EH (cell line): ENCODE measurements at places on chromosomes 12 and 14.

DNA sequence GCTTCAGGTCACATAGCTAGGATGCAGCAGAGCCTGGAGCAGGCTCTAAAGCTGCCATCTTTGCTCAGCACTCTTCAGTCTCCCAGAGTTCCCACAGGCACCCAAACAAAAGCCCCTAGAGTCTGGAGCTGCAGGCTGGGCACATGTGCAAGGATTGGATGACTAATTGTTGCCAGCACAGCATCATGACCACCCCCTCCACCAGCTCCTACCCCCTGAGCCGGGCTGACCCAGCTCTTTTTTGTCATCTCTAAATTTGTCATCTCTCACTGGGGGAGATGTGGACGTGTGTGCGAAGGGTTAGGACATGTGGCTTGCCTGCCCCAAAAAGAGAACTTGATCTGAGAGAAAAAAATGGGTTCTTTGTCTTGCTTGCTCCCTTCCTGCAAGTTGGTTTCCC, 4.3 kb upstream of the MMP19 start:
- peak; percentile 86 for DNase-seq

DNA sequence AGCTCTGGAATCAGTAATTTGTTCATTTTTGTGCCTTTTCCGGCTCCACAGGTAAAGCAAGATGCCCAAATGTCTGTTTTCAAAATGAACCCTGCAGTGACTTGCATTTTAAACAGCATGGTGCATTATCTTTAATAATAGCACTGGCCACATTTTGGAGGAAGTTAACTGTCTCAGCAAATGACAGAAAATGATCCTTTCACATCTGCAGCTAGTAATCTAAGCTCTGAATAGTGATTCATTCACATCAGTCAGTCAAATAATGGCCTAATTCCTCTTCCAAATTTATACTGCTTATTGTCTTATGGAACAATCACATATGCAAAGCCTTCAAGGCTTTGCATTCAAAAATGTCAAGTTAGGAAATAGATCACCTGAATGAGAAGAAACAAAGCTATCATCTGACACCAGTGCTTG, 75.6 kb downstream of the PPM1H start:
- DNase-seq: no peak

DNA sequence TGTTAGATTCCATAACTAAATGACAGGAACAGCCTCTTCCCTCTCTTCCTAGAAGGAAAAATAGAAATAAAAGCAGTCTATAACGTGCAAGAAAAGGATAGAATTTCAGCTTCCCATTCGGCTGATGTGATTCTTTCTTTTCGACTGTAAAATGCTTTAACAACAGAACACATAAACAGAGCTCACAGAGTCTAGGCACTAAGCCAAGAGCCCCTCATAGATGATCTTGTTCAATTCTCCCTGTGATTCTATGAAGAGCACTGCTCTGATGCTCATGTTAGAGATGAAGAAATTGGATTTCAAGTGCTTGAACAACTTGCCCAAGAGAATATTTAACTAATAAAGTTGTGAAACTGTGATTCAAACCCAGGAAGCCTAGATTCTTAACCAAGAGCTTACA, 232.7 kb downstream of the RPAP3 start:
- no peak for DNase-seq

GRCh38 chr14:100786131-100786530, 39.8 kb upstream of the MEG3 start:
- no peak for DNase-seq

DNA sequence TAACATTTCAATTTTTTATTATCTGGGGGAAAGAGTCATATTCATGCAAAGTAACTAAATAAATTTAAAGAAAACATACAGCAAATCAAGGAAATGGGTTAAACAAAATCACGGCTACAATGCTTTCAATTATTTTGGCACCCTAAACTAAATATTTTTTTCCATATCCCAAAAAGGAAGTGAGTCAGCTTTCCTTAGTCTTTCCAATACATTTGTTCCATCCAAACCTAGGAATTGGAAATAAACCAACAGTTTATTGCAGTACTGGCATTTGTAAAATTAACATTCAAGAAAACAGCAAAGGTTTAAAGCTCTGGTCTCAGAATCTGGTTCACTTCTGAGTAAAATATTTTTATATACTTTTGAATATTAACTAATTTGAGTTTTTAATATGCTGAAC, 89.2 kb downstream of the BCL2L14 start:
- DNase-seq: peak; percentile 61

GRCh38 chr14:76729258-76729657, 32.0 kb upstream of the VASH1 start:
- DNase-seq: no peak

DNA sequence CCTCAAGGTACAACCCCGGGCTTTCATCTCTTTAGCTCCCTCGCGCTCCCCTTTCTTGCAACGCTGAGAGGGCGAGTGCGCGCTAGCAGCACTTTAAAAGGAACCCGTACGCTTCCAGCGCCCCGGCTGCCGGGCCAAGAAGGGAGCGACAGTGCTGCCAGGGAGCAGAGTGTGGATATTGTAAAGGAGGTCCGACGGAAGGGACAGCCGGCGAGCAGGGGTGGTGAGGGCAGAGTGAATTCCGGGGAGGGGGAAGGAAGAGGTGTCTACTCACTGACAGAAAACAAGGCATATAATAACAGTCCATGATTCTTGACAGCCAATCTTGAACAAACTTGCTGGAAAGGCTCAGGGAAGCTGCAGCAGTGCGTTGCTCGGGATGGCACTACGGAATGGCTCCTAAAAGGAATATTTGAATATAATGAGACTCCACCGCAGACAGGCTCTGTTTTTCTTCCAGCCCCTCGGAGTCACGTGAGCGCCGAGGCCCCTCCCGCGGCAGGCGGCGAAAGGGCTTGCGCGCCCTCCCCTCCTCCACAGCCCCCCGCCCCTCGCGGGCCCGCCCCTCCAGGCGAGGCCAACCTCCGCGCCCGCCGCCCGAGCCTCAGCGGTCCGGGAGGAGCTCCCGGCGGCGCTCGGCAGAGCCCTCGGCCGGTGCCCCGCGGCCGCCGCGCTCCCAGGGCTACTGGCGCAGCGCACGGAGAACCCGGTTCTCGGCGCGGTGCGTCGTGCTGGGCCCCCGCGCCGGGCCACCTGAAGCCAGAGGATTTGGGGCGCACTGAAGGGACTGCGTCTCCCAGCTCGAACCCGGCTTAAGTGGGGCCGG, 3.4 kb downstream of the BMP4 start:
- DNase-seq: peak; percentile 86
